ENCODE measurements at places on chromosomes 2 and 18.

DNA sequence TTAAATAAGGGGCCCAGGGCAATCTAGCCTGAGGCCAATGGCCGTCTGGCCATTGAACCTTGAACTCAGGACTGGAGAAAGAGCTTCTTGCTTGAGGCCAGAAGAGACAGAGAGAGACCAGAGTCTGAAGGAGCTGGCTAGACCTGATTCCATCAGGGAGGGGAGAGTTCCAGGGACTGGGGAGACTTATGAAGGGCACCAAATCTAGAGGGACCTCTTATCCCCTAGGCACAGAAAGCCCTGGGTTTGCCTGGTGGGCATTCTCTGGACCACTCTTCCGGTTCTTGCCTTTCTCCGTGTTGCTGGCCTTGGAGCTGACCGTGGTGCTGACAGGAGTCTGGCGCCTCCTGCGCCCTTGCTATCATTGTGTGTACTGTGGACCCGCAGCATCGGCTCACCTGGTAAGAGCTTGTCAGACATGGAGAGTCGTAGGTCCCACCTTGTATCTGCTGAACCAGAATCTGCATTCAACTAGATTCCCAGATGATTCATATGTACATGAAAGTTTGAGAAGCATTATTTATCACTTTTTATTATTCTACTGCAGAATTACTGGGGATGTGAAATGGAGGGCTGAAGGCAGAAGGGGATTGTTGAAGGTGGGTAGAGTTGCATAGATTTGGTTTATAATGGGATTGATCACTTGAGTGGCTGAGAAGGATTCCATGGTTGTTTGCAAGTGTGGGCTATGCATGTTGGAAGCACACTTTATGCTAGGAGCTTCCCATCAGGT lies 4.3 kb upstream of the TRPM8 start:
- no peaks in the 10 kb centered on the region for H3K4me1 ChIP-seq
- H3K36me3 ChIP-seq = no peaks in the 10 kb centered on the region
- H3K27ac ChIP-seq = no peak overlapping the region
- no peak overlapping the region for H3K4me3 ChIP-seq
- peaks cover 68% of the 10 kb centered on the region for H3K27me3 ChIP-seq
- no peak for DNase-seq

GRCh38 chr2:138997856-138998517 lies 217.8 kb upstream of the NXPH2 start:
- no peaks in the 10 kb centered on the region for H3K27me3 ChIP-seq
- DNase-seq = no peak
- no peaks in the 10 kb centered on the region for H3K4me1 ChIP-seq
- no peaks in the 10 kb centered on the region for H3K36me3 ChIP-seq

DNA sequence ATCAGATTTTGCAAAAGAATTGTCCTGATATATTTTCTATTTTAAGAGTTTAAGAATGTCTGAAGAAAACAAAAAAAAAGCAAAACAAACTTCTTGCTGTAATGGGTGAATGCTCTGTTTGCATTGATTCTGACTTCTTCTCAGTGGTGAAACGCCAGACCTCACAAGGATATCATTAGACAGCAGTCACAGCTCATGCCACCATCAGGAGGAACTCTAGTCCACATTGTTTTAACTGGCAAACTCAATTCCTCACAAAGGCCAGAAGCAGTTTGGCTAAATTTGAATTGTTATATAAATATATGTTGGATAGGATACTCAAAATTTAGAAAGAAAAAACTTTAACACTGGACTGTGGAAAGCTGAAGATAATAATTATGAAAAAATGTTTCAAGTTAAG lies 89.4 kb downstream of the DOK6 start:
- H3K36me3 ChIP-seq = no peaks in the 10 kb centered on the region
- no peak overlapping the region for H3K27ac ChIP-seq
- DNase-seq = no peak
- no peak overlapping the region for H3K4me3 ChIP-seq
- H3K4me1 ChIP-seq = no peaks in the 10 kb centered on the region

- H3K4me3 ChIP-seq = no peak overlapping the region
- H3K27me3 ChIP-seq = no peaks in the 10 kb centered on the region
- H3K27ac ChIP-seq = no peak overlapping the region
- DNase-seq = no peak
- H3K4me1 ChIP-seq = no peaks in the 10 kb centered on the region
- no peaks in the 10 kb centered on the region for H3K36me3 ChIP-seq
Measured at GRCh38 chr18:37450434-37451132, 115.0 kb downstream of the CELF4 start.

- DNase-seq = no peak
- H3K36me3 ChIP-seq = no peaks in the 10 kb centered on the region
- no peak overlapping the region for H3K4me3 ChIP-seq
Measured at GRCh38 chr2:99470957-99471356, 18.9 kb downstream of the REV1 start.

DNA sequence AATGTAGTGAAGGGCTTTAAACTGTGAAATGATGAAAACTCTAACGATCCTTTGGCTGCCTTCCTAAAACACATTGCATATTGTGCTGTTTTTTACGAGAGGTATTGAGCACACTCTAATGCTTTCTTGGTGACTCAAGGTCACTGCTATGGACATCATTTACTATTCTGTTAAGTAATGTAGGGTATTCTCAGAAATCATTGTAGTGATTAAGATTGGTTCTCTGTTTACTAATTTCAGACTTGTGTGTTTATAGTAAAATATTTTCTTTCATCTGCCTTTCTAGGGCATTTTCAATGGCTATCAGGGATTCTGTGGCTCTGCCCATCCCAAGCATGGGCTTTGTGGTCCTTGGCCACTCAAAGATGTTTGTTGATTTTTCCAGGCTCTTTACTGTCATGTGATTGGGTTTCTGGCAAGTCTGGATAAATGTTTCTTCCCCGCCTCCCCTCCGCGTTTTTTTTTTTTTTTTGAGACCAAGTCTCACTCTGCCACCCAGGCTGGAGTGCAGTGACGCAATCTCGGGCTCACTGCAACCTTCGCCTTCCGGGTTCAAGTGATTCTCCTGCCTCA lies 29.3 kb downstream of the UBE2F start:
- H3K27me3 ChIP-seq = no peaks in the 10 kb centered on the region
- DNase-seq = no peak
- H3K4me3 ChIP-seq = no peak overlapping the region
- H3K4me1 ChIP-seq = peaks cover 25% of the 10 kb centered on the region
- no peak overlapping the region for H3K27ac ChIP-seq
- H3K36me3 ChIP-seq = peaks cover 28% of the 10 kb centered on the region

- H3K27me3 ChIP-seq = peaks cover 11% of the 10 kb centered on the region
- H3K4me3 ChIP-seq = no peak overlapping the region
- H3K27ac ChIP-seq = no peak overlapping the region
- DNase-seq = no peak
- no peaks in the 10 kb centered on the region for H3K36me3 ChIP-seq
Measured at GRCh38 chr18:54109131-54109683, 115.3 kb downstream of the MBD2 start.

DNA sequence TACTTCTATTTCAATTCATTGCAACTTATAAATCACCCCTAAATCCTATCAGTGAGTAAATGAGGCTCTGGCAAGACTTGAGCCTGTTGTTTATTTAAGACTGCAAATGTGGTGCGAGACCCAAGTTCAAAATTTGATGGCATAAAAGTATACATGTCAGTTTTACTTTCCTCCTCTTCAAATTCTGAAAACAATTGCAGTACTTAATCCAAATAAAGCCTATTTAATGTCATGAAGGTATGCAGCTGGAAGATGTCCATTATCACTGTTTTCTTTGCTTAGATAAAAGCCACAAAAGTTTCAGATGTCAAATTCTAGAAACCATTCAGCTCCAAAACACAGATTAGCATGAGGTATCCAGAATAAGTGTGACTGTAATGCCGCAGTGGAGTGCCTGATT lies 3.3 kb downstream of the APCDD1 start:
- DNase-seq = no peak
- no peak overlapping the region for H3K4me3 ChIP-seq
- peaks cover 41% of the 10 kb centered on the region for H3K27me3 ChIP-seq
- H3K27ac ChIP-seq = no peak overlapping the region

DNA sequence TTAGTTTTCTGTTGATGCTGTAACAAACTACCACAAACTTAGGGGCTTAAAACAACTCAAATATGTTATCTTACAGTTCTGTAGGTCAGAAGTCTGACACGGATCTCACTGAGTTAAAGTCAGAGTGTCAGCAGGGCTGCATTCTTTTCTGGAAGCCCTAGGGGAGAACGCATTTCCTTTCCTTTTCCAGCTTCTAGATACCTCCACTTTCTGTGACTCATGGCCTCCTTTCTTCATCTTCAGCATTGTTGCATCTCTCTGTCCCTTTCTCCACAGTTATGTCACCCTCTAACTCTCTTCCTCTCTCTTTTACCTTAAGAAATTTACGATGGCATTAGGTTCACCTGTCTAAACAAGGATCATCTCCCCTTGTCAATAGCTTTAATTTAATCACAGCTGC lies 13.3 kb upstream of the PPP4R1 start:
- H3K27me3 ChIP-seq = peaks cover 28% of the 10 kb centered on the region
- H3K4me3 ChIP-seq = no peak overlapping the region
- no peak overlapping the region for H3K27ac ChIP-seq
- H3K4me1 ChIP-seq = no peaks in the 10 kb centered on the region
- no peaks in the 10 kb centered on the region for H3K36me3 ChIP-seq
- DNase-seq = no peak

DNA sequence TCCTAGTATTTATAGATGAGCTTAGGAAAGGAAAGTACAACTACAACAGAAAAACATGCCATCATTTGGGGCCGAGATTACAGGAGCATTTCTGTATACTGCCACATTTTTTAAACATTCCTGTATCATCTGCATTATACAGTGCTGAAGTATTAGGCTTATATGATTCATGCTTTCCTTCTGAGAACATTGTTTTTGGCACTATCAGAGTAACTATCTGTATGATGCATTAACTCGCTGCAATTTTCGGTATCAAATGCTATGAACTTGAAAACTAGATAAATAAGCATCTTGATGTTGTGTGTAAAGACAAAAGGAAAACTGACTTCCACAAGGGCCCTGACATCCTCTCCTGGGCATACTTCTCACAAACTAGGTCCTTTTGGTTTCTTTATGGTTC lies 102.0 kb downstream of the RIT2 start:
- H3K36me3 ChIP-seq = no peaks in the 10 kb centered on the region
- no peaks in the 10 kb centered on the region for H3K27me3 ChIP-seq
- H3K4me3 ChIP-seq = no peak overlapping the region
- no peak overlapping the region for H3K27ac ChIP-seq
- no peaks in the 10 kb centered on the region for H3K4me1 ChIP-seq
- DNase-seq = no peak

- no peaks in the 10 kb centered on the region for H3K36me3 ChIP-seq
- DNase-seq = no peak
- no peak overlapping the region for H3K4me3 ChIP-seq
- H3K27ac ChIP-seq = no peak overlapping the region
- no peaks in the 10 kb centered on the region for H3K4me1 ChIP-seq
- H3K27me3 ChIP-seq = no peaks in the 10 kb centered on the region
Measured at GRCh38 chr2:60301726-60302125, 251.7 kb downstream of the BCL11A start.

- no peak overlapping the region for H3K27ac ChIP-seq
- H3K27me3 ChIP-seq = peaks cover 7% of the 10 kb centered on the region
- H3K36me3 ChIP-seq = no peaks in the 10 kb centered on the region
- DNase-seq = no peak
- no peak overlapping the region for H3K4me3 ChIP-seq
Measured at GRCh38 chr2:95012881-95013550, 12.5 kb upstream of the MAL start.

DNA sequence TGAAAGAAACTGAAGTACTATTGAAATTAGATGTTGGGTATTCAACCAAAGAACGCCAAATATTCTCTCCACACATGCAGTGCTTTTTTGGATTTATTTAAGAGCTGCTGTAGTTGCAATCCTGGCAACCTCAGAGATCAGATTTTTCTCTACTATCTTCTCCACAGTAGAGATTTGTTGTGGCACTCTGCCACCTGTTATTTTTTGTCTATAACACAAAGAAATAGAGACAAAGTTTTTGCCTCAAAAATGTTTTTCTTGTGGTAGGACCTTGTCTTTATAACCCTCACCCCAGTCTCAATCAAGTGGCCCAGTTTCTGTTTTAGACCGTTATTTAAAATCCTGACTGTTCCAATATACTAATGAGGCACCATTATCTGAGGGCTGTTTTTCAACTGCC lies 79.4 kb downstream of the SCG2 start:
- H3K4me3 ChIP-seq = no peak overlapping the region
- H3K36me3 ChIP-seq = no peaks in the 10 kb centered on the region
- no peak overlapping the region for H3K27ac ChIP-seq
- H3K4me1 ChIP-seq = no peaks in the 10 kb centered on the region

DNA sequence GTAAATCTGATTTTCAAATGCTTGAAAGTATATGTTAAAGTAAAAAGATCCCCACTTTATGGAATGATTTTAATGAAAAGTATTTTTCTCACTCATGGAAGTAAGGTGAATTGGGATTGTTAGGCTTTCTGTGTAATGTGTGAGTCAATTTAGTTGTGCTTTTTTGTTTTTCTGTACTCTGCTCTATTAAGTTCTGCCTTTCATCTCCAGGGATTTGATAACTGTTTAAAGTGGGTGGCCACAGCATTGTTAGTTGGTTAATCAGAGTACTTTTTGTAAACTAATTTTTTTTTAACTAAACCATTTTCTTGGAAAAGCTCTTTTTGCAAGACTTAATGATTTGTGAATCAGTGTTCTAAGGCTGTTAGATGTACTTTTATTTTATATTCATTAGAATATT lies 76.8 kb downstream of the ABI2 start:
- no peaks in the 10 kb centered on the region for H3K27me3 ChIP-seq
- no peak for DNase-seq
- H3K36me3 ChIP-seq = peaks cover 28% of the 10 kb centered on the region

DNA sequence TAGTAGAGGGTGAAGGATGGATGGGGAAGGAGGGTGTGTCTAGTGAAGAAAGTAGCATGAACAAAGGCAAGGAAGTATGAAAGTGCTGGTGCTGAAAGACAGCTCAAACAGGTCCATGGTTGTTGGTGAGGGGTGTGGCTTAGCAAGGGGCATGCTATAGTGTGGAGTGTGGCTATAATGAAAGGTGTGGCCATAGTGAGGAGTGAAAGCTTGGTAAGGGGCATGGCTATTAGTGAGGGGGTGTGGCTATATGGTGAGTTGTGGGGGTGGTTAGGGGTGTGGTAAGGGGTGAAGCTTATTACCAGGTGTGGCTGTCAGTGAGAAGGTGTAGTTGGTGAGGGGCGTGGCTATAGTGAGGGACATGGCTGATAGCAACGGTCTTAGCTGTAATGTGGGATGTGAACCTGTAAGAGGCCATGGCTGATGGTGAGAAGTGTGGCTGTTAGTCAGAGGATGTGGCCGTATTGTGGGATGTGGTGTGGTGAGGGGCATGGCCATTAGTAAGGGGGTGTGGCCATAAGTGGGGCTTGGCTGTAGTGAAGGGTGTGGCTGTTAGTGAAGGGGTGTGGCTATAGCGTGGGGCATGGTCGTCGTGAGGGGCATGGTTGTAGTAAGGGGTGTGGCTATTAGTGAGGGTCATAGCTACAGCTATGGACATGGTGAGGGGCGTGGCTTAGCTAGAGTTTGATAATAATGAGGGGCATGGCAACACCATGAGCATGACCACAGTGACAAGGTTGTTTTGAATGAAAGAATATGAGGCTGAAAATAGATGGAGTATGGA lies 549.6 kb downstream of the FBXO15 start:
- H3K4me1 ChIP-seq = no peaks in the 10 kb centered on the region
- DNase-seq = no peak
- no peak overlapping the region for H3K27ac ChIP-seq
- no peak overlapping the region for H3K4me3 ChIP-seq
- no peaks in the 10 kb centered on the region for H3K27me3 ChIP-seq
- no peaks in the 10 kb centered on the region for H3K36me3 ChIP-seq

- peak overlapping the region; percentile 83 for H3K27ac ChIP-seq
- peaks cover 23% of the 10 kb centered on the region for H3K4me1 ChIP-seq
- H3K27me3 ChIP-seq = no peaks in the 10 kb centered on the region
- H3K4me3 ChIP-seq = peak overlapping the region; percentile 50
Measured at GRCh38 chr2:84946204-84947009, 24.6 kb upstream of the KCMF1 start.
